ENCODE measurements at places on chromosomes 16 and 17.

GRCh38 chr17:77456271-77456950 is 315.6 kb downstream of the SEC14L1 start:
- DNase-seq = no peak

DNA sequence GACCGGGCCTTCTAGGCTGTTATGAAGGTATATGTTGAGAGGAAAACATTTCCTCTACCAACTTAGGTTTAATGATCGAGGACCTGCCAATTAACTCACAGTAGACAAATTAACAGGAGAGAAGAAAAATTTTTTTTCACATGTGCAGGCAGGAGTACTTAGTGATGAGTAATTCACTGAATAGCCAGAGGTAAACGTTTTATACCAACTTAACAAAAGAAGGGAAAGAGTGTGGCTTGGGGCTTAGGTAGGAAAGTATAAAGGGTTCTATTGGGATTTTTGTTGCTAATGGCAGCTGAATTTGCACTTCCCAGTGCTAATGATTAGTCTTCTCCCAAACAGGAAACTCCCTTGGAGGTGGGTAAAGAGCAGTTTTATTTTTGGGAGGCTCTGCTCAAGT is 121.6 kb upstream of the HS3ST4 start:
- DNase-seq = no peak

DNA sequence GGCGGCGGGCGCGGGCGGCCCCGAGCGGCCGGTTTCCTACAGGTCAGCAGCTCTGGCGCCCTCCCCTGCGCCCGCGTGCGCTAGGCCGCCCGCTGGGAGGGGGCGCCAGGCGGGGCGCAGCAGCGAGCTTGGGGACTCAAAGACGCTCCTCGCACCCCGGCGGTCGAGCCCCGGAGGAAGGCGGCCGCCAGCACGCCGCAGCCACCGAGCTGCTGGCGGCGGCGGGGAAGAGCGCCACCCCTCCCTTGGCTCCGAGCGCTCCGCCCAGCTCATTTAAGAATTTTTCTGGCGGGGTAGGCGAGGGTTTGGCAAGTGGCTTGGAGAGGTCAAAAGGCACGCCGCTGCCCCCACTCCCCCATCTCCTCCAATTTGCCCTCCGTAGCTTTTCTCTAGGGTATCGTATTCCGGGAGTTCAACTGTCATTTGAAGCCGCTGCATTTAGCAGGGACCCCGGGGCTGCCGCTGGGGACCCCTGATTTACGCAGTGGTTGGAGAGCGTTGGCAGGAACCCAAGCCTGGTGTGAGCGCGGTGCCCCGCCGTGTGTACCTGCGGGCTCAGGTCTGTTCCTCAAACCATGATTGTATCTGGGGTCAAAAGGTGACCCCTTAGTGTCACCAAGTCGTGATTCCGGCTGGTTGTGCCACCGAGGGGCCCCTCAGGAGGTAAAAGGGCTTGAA is 59.5 kb upstream of the GSE1 start:
- DNase-seq = no peak

GRCh38 chr17:7307686-7308624 is 527 bp downstream of the EIF5A start:
- no peak for DNase-seq

DNA sequence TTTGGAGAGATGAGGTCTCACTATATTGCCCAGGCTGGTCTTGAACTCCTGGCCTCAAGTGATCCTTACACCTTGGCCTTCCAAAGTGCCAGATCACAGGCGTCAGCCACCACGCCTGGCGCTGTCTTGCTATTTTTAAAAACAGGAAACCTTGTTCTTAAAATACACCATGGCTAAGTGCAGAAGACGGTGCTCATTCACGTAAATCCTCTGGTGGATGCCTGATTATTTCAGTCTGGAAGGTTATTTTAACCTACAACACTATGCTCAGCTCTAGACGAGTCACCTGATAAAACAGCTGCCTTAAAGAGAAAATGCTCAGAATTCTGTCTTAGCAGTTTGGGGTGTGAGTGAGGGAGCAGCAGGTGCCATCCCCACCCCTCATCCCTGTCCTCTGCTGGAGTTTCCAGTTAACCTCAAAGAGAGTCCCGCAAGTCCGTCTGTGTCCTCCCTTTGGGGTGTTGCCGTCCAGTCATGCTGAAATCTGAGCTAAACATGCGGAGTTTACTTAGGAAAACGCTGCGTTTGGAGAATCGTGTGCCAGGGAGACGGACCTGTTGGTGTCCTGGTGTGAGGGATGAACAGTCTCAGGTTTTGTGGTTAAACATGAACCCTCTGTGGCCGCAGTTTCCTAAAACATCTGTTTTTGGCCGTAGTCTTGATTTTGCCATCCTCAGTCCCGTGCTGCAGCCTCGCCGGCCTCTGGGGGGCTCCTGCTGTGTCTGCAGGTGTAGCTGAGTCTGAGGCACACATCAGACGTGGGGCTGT is 17.1 kb downstream of the SPG7 start:
- no peak for DNase-seq

DNA sequence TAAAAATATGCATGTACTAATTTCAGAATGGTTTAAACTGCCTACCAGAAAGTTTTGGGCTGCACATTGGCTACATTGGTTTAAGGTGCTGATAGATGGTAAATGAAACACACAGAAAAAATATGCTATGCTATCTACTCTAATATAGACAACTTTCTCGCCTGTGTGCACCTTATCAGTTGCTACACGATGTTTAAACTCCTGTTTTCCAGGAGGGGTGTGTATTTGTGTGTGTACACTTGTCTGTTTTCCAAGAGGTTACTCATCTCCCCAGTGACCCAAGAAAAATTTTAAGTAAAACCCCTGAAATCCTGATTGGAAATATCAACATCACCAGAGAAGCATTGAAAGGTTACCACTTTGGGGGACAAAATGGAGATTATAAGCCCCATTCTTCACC is 21.6 kb upstream of the PSMC5 start:
- no peak for DNase-seq

DNA sequence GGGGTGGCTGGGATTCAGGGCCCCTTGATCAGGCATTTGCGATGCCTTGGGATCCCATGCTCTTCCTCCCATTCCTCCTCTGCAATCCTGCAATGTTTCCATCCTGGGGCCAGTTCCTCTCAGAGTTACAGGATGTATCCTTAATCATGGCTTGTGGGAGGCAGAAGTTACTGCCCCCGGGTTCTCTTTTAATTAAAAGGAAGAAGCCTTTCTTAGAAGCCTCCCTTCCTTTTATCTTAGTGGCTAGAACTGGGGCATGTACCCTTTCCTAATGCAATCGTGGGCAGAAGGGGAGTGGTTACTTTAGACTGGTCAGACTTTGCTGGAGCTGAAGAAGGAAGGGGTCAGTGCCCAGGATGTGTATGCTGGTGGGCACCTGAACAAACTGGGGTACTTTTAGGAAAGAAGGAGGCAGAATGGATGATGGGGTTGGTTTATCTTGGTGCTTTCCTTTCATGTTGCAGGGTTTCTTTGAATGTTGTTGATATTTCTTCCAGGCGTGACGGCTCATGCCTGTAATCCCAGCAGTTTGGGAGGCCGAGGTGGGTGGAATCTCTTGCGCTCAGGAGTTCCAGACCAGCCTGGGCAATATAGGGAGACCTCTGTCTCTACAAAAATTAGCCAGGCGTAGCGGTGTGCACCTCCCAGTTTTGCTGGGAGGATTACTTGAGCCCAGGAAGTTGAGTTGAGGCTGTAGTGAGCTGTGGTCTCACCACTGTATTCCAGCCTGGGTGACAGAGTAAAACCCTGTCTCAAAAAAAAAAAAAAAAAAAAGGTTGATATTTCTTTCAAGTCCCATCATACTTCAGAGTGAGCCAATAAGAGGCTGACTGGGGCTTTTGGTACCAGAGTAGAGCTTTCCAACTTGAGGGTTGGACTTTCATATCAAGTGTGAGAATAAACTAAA is 13.2 kb upstream of the SPN start:
- DNase-seq = no peak

DNA sequence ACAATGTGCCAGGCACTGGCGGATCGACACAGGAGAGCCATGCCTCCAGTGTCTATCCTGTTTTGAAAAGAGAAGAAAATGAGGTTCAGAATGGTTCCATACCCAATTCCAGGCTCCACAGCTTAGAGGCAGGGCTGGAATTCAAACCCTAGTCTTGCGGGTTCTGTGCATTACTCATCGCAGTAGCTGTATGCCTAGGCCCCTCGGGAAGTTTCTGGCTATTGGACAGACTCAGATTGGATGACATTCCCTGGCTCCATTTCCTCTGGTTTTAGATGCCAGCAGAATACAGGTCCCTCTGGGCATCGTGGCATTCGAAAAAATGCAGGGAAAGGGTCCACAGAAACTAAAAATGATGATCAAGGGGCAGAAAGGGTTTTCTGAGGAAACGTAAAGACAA is 184.7 kb downstream of the COPRS start:
- no peak for DNase-seq

GRCh38 chr16:17965133-17965900 is 371.2 kb downstream of the NPIPA8 start:
- DNase-seq = no peak

DNA sequence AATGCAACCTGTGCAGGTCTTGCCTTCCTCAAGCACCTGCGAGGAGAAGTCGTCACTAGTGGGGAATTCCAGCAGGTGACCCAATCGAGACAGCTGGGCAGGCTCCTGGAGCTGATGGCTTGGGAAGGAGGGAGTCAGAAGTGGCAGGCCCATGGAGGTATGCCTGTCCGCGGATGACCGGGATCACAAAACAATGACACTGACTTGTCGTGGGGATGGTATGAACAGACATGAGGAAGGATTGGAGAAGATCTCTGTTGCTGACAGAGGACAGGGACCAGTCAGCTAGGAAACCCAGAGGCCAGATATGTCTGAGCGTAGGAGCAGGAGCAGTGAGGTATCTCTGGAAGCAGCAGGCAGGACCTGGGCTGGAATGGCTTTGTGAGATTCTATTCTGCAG is 233.3 kb downstream of the SOX9 start:
- DNase-seq = no peak

- no peak for DNase-seq
These were observed 29.0 kb upstream of the SLC25A19 start for GRCh38 chr17:75318211-75318610.

- no peak for DNase-seq
These were observed 23.6 kb upstream of the MRPS23 start for GRCh38 chr17:57873261-57874057.

- no peak for DNase-seq
These were observed 7.5 kb upstream of the ARMC5 start for GRCh38 chr16:31451681-31452351.

DNA sequence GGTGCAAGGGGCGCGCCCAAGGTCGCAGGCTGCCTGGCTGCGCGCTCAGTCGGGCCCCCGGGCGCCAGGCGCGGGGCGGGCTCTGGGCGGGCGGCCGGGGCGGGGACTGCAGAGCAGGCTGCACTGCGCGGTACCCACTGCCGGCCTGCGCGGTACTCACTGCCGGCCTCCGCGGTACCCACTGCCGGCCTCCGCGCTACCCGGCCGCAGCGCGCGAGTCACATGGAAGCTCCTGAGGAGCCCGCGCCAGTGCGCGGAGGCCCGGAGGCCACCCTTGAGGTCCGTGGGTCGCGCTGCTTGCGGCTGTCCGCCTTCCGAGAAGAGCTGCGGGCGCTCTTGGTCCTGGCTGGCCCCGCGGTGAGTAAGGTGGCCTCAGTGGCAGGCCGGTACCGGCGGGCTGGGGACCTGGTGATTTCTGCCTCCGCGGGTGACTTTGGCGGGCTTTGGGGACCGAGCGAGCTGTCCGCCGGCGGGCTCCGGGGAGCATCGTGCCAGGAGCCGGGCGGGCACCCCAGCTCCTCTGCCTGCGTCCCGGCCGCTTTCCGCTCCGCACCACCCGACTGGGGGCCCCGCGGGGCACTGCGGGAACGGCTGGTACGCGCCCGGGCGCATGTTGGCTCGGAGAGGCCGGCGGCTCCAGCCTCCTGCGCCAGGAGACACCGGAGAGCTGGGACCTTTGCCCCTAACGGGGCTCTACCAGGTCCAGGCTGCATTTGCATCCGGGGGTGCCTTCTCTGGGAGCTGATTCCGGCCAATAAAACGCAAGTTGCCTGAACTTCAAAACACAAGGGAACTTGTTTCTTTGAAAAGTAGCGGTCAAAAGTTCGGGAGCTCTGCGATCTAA is at the start of gene SLC47A1:
SLC47A1 (plus strand) TSS at position 137 of the 844 bp plus-strand sequence; CDS start at position 223, 86 bp downstream.
- no peak for DNase-seq

DNA sequence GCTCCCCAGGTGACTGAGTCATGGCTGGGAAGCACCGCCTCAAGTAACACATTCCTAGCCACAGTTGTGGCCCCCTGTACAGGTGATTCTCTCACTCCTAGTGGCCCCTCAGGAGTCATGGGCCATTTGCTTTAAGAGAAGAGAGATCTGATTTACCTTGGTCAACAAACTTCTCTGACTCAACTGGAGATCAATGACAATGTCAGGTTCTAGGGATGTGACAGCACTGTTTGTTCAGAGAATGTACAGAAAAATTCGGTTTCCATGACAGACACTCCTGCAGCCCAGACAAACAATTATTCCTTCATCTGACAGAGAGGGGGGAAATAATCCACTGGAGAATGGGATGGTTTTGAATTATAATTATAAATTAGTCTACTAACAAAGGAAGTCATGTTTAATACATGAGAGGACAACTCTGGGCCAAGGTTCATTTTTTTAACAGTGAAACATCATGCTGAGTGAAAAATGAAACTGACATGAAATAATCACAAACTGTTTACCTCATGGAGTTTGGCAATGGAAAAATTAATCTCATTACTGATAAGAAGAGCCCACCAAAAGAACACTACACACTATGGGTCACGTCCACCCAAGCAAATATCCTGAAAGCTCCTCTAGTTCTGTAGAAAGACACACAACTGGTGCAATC is 9.7 kb downstream of the ERN1 start:
- no peak for DNase-seq

GRCh38 chr16:27428026-27428785 is 26.2 kb downstream of the IL21R start:
- DNase-seq = no peak

GRCh38 chr17:57603978-57604377 is 141.1 kb downstream of the CCDC182 start:
- no peak for DNase-seq

GRCh38 chr17:42920106-42920900 is 19.7 kb downstream of the G6PC1 start:
- DNase-seq = no peak

- DNase-seq = no peak
These were observed 123.2 kb downstream of the CPPED1 start for GRCh38 chr16:12680531-12680930.

GRCh38 chr17:30249460-30249859 is 14.0 kb upstream of the SLC6A4 start:
- DNase-seq = no peak

GRCh38 chr17:3585826-3586225 is 23.4 kb downstream of the TRPV1 start:
- no peak for DNase-seq

All from cerebellar nuclear complex (tissue), 1 donor.